ENCODE measurements at places on chromosomes 6 and 20.

- no peak for DNase-seq
These were observed 1007.9 kb upstream of the CITED2 start for GRCh38 chr6:140382355-140382754.

DNA sequence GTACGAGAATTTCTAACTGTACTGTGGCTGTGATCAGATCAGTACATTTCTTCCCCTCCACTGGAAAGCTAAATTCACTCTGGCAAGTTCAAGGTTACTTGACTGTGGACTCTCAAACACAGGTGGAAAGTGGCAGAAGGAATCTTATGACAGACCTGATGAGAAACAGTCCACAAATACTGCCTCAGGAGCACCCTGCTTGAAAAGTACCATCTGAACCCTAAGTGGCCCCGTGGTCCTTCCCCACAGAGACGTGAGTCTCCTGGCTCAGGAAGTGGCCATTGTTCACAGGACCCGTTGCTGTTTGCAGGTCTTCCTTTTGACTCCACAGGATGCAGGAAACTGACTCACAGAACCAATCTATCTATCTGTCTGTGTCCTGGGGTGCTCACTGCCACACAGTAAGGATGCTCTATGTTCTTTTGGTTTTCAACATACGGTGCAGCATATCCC, 47.5 kb upstream of the NHSL1 start:
- no peak for DNase-seq

DNA sequence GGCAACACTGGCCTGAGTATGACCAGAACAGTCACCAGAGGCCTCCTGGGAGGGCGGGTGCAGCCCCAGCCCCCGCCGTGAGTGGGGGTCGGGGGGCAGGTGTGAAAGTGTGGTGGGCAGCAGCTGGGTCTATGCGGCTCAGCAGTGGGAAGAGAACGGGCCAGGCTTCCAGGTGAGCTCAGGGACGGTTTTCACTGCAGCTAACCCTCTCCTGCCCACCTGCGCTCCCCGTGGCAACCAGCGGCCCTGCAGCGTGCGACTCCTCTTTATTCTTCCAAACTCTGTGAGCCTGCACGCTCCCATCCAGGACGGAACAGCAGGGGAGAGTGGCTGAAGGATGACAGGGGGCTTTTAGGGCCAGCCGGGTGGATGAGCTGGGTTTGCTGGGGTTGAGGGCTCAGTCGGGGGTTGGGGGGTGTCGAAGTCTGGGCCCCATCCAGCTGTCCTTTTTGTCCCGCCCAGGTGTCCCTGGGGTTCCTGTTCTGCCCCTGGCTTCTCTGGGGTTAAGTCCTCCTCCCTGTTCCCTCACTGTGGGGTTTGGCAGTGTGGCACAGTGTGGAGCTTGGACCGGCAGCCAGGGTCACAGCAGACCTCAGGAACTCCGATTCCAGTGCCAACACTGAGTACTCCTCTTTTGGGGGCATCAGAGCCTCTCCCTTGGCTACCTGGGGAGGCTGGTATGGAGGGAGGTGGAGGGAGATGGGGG, 859 bp upstream of the BIRC7 start:
- DNase-seq: no peak

GRCh38 chr20:47701612-47702011, 83.7 kb downstream of the SULF2 start:
- DNase-seq: no peak

DNA sequence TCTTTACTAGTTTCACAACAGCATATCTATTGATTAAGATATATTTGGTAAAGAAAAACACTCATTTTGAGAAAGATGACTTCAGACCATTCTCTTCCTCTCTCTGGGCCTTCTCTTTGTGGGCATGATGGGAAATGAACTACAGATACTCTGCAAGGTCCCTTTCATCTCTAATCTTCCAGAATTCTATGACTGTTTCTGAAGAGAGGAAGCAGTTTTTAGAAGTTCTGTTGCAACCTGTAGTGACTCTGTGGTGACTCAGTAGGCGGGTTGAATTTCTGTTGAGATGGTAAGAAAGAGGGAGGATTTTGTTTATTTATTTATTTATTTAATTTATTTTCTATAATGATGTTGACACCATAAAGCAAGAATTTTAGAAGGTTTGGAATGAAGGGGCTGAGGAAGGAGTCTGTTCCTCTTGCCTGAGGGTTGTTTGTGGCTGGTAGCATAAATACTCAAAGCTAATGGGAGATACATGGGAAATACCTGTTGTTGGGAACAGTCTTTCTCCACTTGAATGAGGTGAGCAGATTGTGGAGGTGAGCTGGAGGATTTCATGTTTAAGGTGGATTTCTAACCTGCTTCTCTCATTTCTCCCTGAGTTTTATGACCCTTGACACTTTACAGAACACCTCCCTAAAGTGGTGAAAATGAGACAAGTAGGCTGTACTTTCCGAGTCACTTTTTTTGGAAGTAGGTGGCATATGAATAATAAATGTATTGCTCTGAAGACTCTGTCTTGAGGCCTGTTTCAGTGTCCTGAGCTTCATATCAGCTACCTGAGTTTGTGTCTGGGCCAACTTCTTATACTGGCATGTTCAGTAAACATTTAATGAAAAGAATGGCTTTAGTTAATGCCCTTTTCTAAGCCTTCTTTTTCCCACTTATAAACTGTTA, 15.0 kb downstream of the ACSS2 start:
- DNase-seq: no peak

GRCh38 chr20:48455651-48456365, 372.0 kb downstream of the PREX1 start:
- DNase-seq: no peak

GRCh38 chr6:30942338-30943060, 1.7 kb downstream of the MUCL3 start:
- no peak for DNase-seq

GRCh38 chr6:3281631-3282475, 23.1 kb downstream of the PSMG4 start:
- no peak for DNase-seq

DNA sequence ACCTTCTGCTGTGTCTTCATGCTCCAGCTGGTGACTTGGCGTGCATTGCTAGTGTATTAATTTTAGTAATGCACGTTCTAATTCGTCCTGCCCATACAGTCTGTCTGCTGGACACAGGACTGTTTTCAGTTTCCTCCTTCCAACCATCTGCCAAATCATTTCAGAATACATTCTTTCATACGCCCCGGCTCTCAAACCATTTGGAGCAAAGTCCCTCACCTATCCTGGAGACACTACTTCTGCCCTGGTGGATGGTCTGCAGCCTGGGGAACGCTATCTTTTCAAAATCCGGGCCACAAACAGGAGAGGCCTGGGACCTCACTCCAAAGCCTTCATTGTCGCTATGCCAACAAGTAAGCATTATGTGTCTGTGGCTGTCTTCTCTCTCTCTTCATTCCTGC, 60.5 kb downstream of the FNDC1 start:
- no peak for DNase-seq

DNA sequence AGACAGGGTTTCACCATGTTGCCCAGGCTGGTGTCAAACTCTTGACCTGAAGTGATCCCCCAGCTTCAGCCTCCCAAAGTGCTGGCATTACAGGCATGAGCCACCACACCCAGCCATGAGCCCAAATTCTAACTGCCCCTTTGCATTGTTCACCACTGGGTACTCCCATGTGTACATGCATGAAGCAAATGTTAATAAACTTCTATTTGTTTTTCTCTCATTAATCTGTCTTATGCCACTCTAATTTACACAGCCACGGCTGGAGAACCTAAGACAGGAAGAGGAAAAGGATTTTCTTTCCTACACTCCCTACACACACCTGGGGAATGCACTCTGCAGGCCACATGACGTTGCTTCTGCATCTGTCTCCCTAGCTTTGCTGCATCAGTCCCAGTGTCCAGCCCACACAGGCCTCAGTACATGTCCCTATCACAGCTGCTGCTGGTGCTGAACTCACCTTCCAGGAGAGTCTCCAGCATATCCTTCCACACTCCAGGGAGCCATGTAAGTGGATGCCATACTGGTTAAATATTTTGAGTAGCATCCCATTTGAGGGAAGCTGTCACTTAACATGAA, 13.3 kb downstream of the OR2H2 start:
- DNase-seq: no peak

DNA sequence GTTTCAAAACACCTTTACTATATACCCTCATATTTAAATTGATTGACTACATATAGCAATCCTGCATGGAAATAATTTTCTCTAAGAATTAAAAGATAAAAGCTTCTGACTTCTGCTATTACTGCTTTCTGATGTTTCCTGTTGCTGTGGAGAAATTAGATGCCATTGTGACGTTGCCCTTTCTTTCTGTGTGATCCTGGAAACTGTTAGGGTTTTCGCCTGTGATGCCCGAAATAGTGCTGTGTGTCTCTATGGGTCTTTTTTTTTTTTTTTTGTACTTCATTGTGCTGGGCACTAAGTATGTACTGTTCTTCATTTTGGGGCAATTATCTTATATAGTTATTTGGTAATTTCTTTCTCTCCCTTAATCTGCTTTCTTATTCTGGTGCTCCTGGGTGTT, 205.0 kb downstream of the ARID1B start:
- no peak for DNase-seq

- no peak for DNase-seq
These were observed 334.9 kb upstream of the ID4 start for GRCh38 chr6:19502301-19502700.

GRCh38 chr6:120805276-120805675, 529.0 kb downstream of the TBC1D32 start:
- DNase-seq: no peak

DNA sequence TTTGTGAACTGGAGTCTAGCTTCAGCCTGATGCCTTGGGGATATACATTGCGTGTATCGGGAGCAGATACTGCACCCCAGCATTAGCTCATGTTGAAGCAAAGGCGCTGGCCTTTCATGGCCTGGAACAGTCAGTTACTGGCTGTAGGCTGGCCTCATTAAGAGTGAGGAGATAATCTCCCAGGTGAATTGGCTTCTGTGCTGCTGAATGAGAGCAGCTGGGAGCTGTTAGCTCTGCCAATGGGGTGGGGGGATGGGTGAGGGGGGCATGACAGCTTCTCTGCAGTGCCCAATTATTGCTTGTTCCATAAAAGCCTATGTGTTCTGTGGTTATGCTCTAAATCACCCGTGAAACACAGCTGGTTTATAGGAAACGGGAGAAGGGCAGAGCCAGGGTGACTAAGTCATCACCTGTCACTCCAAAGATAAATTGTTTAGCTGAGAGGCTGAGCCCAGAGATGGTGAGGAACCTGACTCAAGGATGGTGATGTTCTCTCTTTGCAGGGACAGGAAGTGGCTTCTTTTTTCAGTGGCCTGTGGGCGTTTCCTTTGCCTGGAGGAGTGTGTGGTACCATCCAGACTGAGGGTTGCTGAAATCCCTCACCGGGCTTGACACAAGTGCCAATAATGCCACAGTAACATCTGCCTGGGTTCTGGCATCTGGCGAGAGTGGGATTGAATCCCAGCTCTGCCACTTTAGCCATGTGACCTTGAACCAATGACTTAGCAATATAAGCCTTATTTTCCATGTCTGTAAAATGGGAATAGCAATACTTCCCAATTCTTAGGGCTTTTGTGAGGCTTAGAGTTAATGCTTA, 170.8 kb downstream of the BCAS1 start:
- DNase-seq: peak; percentile 42

GRCh38 chr6:142947714-142948480, 2.9 kb upstream of the HIVEP2 start:
- no peak for DNase-seq

DNA sequence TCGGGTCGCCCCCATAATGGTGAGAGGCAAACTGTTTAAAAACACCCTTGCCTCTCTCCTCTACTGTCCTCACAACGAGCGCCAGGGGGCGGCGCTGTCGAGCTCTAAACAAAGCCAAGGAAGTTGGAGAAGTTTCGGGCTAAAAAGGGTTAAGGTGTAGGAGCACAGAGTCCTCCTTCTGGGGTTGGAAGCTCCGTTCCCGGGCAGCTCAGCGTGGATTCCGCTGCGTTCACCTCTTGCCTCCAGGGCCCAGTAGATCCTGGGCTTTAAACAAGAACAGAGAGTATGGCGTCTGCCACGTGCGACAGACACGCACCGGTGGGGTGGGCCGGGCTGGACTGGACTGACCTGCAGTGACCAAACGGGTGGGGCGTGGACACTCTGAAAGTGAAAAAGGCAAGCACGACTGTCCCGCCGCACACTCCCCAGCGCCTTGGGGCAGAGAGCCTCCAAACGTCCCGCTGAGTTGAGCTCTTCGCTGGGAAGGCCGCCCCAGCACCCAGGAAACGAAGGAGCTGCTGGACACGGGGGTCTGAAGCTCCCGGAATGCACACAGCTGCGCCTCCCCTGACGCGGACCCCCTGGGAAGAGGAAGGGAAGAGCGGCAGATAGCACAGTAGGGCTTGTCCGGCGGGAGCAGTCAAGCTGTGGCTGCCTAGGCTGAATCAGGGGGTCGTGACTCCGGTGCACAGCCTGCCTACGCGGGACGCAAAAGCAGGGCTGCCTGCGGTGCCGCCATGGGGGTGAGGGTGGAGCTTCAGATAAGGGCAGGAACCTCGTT, 1.6 kb upstream of the THBD start:
- DNase-seq: no peak

- DNase-seq: no peak
These were observed 4.1 kb upstream of the RAB23 start for GRCh38 chr6:57226221-57226620.

- DNase-seq: no peak
These were observed 92.5 kb upstream of the PDE10A start for GRCh38 chr6:165755583-165755982.

DNA sequence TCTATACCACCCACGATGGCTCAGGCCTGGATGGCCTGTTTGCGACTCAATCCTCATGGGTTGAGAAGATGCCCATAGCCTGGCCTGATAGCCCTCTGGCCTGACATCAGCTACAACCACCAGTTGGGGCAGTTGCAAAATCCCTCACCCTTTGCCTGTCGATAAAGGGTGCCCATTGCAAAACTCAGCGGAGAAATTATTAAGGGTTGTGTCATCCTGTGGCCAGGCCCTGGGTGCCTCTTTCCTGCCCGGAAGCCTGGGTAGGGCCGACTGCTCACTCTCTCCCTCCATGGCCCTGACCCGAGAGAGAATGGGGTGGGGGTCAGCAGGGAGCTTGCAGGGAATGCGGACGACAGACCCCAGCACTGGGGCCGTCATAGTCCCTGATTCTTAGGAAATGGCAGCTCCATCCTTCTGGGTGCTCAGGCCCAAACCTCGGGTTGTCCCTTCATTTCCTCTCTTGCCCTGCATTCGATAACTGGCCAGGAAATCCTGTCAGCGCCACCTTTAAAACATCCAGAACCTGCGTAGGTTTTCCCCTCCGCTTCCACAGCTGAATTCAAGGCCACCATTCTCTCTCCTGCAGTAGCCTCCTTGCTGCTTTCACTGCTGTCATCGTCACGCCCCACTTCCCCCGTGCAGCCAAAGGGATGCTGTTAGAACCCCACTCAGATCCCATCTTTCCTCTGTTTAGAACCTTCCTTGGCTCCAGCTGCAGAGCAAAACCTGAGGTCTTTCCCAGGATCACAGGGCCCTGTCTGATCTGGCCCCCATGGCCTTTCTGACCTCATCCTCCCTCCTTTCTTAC, 31.1 kb downstream of the CEBPB start:
- DNase-seq: no peak

GRCh38 chr6:11111769-11112437, 378 bp upstream of the ERVFRD-1 start:
- no peak for DNase-seq

DNA sequence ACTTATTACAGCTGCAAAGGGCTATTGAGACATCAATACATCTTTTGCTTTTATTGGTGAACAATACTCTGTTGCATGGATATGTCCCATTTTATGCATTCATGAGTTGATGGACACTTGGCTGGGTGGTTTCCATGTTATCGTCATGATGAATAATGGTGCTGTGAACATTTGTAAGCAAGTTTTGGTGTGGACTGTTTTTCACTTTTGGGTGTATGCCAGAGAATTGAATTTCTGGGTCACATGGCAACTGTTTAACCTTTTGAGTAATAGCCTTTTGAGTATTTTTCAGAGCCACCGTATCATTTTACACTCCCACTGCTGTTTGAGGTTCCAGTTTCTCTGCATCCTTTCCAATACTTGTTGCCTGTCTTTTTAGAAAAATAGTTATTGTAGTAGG, 107.0 kb downstream of the JARID2 start:
- DNase-seq: no peak

All from activated CD8-positive, alpha-beta memory T cell treated with anti-CD3 and anti-CD28 coated beads for 1 hour (primary cell).